Suppressor macrophage treated with lipopolysaccharide for 4 hours (primary cell): ENCODE measurements at places on chromosomes 1 and 21.

GRCh38 chr1:40823983-40824382 lies 38.2 kb downstream of the CITED4 start:
- DNase-seq = no peak

GRCh38 chr1:176733661-176734060 lies 270.7 kb downstream of the PAPPA2 start:
- no peak for DNase-seq

DNA sequence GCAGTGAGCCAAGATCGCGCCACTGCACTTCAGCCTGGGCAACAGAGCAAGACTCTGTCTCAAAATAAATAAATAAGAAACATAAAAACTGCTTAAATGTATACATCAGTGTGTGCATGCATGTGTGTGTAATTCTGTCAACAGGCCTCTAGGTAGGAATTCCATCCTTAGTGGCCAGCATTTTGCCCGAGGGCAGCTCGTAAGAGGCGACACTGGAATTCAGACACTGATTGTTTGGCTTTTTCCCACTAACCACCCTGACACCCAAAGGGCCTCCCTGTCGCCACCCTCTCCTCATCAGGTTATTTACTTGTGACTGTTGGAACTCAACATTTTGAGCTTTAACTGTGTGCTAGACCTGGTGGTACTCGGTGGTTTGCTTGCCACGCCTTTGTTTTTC lies 64.0 kb upstream of the KIF1B start:
- DNase-seq = no peak

DNA sequence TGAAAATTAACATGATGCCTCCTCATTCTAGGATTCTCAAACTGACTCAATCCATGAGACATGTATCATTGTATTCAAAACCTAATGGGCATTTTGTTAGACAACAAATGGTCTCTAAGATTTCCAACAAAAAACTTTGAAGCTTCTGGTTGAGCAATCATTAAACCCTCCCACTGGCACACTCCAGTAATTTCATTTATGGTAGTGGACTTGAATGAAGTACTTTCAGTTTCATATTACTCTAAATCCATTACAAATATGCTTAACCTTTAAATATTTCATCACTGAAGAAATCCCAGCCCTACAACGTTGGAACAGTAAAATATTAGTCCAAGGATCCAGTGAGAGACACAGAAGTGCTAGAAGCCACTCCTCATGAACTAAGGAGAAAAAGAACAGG lies 43.5 kb downstream of the GBP6 start:
- peak; percentile 88 for DNase-seq

- DNase-seq = no peak
These were observed 15.4 kb upstream of the XPR1 start for GRCh38 chr1:180616439-180616838.

DNA sequence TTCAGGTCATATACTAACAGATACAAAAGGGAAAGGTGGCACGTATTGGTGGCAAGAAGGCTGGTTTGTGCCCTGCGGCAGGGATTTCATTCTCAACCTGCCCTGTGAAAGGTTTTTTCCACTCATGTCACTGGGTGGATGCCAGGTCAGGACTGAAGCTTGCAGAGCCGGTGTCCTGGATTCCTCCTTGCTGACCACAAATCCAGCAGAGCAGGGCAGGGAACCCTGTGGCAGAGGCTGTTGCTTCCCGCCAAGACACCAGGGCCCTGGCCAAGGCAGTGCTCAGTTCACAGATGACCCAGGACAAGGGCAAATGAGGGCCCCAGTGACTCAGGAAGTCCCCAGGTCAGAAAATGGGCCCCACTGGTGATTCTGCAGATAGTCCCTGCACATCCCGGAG lies 16.4 kb downstream of the BSND start:
- DNase-seq = no peak

DNA sequence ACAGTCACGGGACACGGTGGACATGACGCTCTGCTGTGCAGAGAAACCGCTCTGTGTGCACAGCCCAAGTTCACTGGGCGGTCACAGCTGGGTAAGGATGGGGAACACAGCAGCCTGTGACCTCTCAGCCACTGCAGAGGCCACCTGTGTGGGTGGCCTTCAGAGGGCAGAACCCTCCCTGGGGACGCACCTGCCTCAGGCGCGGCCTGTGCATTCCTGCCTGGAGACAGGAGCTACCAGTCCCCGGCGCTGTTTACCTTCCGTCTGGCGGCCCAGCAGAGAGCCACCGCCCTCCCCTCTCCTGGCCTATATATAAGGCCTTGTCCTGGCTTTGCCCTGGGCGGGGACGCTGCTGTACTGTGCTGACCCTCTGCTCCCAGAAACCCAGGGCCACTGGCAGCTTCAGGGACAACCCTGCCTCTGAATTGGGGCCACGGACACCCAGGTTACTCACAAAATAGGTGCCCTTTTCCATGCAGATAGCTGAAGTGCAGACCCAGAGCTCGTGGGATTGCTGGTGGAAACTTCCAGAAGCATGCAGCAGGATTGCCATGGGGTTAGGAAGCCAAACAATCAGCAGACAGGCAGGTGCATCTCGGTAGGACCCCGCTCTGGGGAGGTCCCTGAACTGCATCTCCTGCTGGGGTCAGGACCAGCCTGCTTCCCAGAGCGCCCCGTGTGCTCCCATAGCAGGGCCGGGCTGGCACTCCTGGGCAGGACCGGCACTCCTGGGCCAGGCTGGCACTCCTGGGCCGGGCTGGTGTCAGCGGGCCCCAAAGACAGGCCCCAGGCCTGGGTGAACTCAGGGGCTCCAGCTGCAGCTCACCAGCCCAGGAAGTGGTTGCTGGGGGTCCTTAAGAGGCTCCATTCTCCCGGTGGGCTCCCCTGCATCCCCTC lies 83.6 kb downstream of the SIK1 start:
- no peak for DNase-seq

DNA sequence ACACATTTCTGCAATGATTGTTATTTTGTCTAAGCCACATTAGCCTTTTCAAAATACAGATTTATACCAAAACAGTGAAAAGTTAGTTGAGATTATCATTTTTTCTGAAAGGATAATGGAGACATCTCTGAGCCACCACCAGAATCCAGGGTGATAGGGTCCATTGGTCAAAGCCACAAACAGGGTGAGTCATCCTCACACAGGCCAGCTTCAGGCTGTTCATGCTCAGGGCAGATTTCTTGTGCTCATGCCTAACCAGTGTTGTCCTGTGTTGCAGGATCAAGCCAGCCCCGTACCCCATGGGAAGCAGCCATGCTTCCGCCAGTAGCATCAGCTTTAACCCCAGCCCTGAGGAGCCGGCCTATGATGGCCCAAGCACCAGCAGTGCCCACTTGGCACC lies 13.4 kb downstream of the ELOA start:
- no peak for DNase-seq

GRCh38 chr1:149977345-149977744 lies 33.2 kb downstream of the OTUD7B start:
- DNase-seq = no peak

- DNase-seq = no peak
These were observed 98.5 kb downstream of the ATP5PO start for GRCh38 chr21:33817138-33817537.

DNA sequence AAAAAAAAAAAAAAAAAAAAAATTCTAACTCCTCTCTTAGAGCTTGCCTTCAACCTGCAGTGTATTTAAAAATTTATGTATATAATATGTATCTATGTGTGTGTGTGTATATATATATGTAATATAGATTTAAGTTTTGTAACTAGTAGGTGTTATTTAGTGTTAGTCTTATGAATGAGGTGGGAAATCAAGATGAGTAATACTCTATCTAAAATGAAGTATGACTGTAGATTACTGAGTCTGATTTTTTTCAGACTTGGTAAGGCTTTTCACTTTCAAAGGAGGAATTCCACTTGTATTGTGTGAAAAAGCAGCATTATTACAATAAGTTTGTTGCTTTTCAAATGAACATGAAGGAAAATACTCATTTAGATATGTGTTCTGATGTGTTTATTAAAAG lies 5.4 kb upstream of the DNM3 start:
- no peak for DNase-seq
